ENCODE measurements at places on chromosomes 3 and 15.

GRCh38 chr15:39232512-39232911, 348.4 kb upstream of the THBS1 start:
- no peak for DNase-seq

DNA sequence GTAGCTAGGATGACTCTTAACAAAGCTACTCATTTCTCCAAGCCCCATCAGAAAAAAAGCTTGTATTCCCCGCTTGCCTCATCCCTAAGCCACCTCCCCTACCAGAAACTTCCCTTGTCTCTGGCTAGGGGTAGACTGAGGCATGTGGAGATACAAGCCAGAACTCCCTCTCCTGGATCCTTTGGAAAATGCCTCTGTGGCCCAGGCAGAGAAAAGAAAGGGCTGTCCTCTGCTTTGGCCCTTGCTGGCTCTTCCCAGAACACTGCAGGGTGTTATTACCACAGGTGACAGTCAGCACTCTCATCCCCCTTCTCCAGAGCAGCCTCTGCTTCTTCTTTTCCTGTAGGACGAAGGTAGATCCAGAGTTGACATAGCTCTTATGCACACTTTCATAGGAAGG, 15.2 kb downstream of the RMDN3 start:
- DNase-seq: no peak

GRCh38 chr3:18351069-18351628, 74.0 kb downstream of the SATB1 start:
- DNase-seq: no peak

DNA sequence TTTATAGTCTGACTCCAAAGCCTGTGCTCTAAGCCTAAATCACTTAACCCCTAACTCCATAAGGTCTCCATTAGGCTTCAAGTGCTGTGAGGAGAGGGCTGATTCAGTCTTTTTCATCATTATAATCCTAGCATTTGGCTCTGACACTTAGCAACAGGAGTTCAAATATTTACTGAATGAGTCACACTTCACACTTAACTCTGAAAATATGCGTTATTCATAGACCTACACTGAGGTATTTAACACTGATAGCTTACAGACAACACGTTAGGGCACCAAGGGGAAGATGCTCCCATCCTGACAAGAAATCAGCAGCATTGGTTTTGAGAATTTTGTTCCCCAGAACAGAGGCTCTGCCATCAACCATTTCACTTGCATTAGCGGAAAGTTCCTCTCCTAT, 53.5 kb downstream of the MSL2 start:
- no peak for DNase-seq

DNA sequence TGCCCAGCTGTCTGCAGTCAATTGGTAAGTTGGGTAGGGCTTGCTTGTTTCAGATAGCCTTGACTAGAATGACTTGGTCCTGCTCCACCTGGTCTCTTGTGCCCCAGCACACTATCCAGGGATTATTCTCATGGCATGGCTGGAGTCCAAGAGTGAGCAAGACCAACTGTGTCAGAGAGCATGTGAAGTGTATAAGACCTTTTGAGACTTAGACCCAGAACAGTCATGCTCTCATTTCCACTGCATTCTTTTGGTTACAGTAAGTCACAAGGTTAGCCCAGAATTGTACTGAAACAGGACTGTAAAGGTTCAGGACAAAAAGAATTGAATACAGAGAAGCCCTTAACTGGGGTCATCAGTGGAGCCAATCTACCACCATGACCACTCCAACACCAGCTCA, 650.8 kb upstream of the ADAMTS9 start:
- no peak for DNase-seq

DNA sequence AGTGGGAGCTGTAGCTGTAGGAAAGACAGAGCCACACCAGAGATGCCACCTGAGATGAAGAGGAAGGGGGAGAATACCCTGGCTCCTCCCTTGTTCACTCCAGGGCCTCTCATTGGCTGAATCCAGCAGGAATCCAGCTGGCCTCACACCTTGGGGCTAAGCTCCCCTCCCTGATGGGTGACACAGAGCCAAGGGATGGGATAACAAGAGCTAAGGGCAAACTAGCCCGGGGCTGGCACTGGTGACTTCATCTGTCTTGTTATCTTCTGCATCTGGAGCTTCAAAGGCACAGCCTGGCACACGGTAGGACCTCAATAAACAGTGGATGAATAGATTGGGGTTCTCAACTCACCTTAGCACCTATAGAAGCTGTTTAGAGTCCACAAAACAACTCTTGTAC, 13.8 kb upstream of the GATA2 start:
- no peak for DNase-seq

- DNase-seq: no peak
These were observed 9.7 kb downstream of the SLTM start for GRCh38 chr15:58923696-58924300.

GRCh38 chr15:53400986-53401385, 358.5 kb downstream of the WDR72 start:
- DNase-seq: no peak

- no peak for DNase-seq
These were observed 108.1 kb downstream of the PDZRN3 start for GRCh38 chr3:73516631-73517030.

GRCh38 chr15:95663156-95664100, 667.1 kb upstream of the NR2F2 start:
- no peak for DNase-seq

DNA sequence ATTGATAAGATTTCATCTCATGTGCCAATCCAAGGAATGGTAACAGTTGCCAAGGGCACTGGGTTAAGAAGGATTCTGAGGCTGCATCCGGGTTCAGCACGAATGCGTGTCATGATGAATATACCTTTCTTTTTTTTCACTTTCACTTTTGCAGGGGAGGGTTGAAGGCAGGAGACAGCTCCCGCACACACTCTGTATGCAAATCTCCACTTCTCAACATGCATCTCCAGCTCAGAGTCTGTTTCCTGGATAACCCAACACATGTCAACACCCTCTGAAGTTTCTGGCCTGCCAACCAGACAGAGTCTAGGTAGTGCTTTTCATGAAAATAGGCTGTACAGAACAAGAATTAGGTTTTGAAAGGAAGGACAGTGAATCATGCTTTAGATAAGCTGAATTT, 21.6 kb downstream of the B4GALT4 start:
- no peak for DNase-seq

GRCh38 chr3:140128217-140128616, 193.2 kb downstream of the CLSTN2 start:
- DNase-seq: no peak

DNA sequence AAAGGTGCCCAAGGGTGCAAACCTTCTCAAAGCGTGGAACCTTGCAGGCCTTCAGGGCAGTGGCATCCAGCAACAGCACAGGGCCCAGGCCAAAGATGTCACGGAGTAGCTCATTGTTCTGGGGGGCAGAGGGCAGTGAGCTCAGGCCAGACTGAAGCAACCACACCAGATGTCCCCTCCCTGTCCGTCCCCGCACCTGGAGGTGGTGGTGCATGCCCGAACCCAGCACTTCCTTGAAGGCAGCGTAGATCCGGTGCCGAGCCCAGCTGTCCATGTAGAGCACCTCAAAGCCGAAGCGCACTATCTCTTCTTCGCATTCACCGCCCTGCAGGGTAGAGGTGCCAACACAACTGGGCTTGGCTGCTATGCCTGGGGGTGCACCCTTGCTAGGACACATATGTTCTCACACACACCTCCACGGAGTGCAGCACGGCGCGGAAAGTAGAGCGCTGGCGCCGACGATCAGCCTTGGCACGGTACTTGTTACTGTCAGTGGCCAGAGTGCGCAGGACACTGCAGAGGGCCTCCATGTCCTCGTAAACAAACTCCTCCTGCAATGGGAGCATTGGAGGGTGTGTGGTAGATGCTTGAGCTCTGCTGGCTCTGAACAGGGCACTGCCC, 3.7 kb downstream of the IFRD2 start:
- DNase-seq: no peak

GRCh38 chr3:52399593-52399992, 45.3 kb downstream of the SEMA3G start:
- no peak for DNase-seq

GRCh38 chr3:123672429-123673146, 87.7 kb upstream of the HACD2 start:
- DNase-seq: no peak

DNA sequence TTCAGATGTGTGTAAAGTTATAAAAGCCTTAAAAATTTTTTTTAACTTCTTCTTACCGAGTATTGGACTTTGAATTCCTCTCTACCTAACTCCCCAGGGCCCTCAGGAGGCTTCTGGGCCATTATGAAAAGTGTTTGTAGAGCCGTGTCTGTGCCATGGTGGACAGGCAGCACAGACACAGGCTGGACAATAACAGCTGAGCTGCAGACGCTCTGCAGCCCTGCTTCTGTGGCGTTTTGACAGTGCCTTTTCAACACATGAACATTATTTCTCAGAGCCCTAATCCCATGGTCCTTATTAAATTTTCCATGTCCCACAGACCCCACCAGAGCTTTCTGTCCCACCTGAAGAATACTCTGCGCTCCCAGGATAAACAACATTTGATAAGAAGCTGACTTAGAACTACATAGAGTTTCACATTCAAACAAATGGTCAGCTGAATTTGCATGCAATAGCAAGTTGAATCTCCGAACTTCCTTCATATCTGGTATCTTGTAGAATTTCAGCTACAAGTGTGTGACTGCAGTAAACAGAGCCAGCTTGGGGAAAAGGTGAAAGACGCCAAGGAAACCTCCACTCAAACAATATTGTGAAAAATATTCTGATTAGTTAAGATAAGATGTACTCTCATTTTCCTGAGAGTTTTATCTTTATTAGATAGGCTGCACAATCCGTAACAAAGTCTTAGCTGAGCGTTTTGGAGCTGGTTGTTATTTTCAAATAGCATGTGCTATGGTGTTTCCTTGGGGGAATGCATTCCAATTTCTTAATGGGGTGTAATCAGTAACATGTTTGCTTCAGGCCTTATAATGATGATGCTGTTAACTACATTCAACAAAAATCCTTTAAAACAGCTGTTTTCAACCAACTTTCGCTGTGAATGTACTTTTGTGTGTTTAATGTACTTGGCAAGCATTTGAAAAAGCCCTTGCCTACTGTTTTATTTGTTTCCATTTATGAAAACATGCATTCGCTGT, 378.2 kb downstream of the MECOM start:
- DNase-seq: no peak
